ENCODE measurements at places on chromosomes 6 and 20.

GRCh38 chr20:34579191-34579978 lies 20.9 kb downstream of the MAP1LC3A start:
- no peak for DNase-seq

GRCh38 chr6:47221565-47221964 lies 88.1 kb downstream of the TNFRSF21 start:
- DNase-seq, result no peak

DNA sequence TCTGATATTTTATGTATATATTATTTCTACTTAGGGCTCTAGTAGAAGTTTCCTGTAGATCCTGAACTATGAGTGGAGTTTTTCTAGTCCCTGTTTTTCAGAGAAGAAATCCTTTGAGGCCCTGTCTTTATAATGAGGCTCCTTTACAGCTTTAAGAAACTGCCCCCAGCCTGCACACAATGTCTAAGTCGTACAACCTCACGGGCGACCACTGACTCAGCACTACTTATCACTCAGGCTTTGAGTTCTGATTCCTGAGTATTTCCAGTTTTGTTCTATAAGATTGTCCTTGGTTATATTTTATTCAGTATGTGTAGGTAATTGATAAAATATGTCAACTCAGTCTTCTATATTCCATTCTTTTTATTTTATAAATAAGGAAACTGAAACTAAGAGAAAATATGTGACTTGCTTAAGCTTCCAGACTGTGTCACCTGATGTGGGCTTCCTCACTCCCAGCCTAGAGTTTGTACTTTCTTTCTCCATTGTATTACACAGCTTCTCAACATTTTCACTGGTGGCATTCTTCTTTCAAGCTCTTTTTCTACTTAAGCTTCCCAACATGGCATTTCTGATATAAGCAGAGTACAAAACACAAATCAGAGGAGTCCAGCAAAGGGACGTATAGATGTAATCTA lies 167.0 kb downstream of the TBX18 start:
- DNase-seq, result no peak

GRCh38 chr6:71028236-71028876 lies 71.5 kb upstream of the B3GAT2 start:
- no peak for DNase-seq

- no peak for DNase-seq
Observed at GRCh38 chr6:54578261-54578660, 268.3 kb upstream of the FAM83B start.

GRCh38 chr6:17012421-17013225 lies 89.2 kb upstream of the STMND1 start:
- DNase-seq, result no peak

DNA sequence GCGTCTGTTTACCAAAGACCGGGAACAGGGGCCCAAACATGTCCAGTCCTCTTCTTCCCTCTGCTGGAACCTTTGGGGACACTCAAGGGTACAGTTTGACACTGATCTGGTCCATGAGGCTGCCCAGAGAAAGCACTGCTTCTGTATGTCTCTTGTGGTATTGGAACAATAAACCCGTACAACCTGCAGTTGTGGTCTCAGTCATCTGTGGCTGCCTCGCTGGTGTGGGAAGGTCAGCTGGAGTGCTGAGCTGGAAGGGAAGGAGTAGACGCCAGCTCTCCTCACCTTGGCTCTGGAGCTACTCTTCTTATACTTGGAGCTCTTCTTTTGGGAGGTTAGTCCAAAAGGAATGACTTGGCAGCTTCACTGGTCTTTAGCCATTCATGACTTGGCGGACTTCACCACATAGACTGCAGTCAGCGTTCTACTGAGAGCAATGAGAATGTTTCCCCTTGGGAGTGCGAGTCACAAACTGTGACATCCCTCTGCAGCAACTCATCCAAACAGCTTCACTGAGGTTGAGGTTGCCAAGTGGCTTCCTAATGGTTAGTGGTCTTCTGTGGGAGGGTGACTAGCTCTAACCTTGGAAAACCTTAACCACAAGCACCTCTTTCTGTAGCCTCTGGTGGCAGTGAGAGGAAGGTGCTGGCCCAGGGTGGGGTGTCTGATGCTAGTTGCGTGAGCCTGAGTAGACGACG lies 81.2 kb downstream of the ASXL1 start:
- DNase-seq, result no peak

- DNase-seq, result no peak
Observed at GRCh38 chr6:255041-255750, 37.1 kb upstream of the DUSP22 start.

- no peak for DNase-seq
Observed at GRCh38 chr20:18666803-18667415, 79.1 kb downstream of the DTD1 start.

DNA sequence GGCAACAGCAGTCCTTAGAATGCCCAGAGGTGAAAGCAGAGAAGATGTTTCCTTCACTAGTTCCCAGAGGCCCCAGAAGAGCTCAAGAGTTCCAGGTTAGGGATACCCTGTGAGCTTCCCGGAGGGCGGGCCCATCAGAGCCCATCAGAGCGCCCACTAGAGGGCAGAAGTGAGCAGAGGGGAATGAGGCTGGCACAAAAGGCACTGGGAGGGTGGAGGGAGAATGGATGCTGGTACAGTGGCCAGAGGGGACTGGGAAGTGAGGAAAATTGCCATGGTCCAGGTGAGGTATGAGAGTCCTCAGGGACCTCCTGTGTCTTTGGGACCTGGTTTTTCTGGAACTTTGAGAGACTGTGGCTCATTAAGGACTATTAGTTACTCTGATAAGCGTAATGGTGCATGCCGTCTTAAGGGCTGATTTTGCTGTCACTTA lies 57.3 kb downstream of the LINC00237 start:
- no peak for DNase-seq

DNA sequence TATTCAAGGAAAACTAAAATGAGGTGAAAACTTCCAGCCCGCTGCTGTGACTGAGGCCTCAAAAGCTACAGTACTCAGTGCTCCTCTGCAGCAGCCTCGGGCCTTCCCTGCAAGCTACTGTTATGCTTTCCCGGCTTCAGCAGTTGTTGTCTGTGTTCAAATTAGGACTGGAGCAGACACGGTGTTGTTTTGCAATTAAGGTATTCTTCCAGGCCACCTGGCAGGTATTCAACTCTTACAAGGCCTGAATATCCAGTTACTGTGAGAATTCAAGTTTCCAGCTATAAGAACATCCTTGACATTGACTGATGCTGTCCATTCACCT lies 10.7 kb downstream of the TXNDC5 start:
- no peak for DNase-seq

DNA sequence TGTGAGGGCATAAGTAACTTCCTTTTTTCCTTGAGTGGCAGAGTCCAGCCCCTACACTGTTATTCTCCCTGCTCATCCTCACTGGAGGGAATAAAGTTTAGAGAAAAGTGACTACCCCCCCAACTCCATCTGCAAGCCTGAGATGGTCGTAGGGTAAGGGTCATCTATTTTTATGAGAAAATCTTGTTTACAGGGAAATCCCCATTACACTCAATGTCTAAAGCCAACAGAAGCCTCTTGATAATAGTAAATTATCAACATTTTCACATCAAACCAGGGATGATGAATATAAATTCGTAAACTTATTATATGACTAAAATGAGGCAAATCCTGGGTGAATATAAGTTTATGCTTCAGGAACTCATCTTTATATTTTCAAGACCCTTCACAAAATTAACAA lies 174.0 kb upstream of the KCNK16 start:
- no peak for DNase-seq

DNA sequence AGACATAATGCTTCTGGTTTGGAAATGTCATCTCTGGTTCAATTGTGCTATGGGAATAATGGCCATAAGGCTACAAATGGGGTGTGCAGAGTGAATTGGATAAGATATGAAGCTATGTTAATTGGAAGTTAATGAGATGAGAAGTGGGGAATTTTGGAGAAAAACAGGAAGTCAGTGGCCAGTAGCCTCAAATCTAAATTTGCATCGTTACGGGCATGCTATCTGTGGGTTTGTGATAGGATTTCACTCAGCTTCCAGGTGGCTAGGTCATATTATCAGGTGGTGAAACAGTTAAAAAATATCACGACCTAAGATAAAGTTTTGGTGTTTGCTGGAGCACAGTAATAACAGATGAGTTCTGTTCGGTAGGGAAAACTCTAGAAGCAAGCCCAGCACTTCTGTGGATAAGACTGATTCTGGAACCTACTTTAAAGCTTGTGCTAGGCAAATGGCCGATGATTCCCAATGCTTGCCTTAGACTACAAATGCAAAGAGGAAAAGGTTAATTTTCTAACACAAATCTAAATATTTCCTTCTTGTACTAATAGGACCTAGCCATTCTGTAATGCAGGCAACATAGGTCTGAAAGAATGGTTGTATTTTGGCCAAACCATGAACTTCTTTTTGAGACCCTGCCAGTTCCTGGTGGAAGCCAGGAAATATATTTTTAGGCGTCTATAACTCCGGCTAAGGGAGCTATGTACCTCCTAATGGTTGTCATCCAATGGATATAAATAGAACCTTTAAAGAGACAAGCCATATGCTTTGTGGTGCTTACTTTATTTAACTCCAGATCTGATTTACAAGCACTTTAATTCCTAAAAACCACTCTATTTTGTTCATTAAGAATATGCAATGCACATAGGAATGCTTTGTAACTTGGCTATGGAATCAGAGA lies 111.0 kb downstream of the PLCB1 start:
- no peak for DNase-seq

- no peak for DNase-seq
Observed at GRCh38 chr6:142925575-142926110, 19.3 kb downstream of the HIVEP2 start.

- DNase-seq, result no peak
Observed at GRCh38 chr6:18464176-18464575, 77.0 kb downstream of the RNF144B start.

DNA sequence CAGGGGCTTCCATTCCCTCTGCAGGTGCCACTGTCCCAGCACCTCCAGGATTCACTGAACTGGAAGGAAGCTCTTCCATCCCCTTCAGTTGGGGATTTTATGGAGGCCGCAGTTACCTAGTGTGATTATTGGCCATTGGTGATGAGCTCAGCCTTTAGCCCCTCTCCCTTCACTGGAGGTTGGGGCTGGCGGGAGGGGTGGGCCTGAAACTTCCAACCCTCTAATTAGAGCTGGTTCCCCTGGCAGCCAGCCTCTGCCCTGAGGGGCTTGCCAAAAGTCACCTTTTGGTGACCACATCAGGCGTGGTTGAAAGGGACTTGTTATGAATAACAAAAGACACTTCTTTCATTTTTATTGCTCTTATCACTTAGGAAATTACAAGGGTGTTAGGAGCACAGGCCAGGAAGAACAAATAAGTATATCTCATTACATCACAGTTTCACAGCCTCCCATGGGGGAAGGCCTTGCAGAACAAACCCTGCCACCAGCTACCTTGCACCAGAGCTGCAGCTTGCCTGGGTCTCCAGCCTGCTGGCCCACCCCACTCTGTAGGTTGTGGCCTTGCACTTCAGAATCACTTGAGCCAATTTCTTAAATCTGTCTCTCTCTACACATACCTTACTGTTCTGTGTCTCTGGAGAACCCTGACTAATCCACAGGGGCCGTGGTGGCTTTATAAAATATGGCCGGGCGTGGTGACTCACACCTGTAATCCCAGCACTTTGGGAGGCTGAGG lies 5.0 kb downstream of the PYGB start:
- DNase-seq, result no peak

GRCh38 chr6:148441454-148441911 lies 98.8 kb downstream of the SASH1 start:
- DNase-seq, result no peak

Measured in activated gamma-delta T cell (primary cell).